Stimulated activated CD4-positive, alpha-beta T cell treated with anti-CD3 and anti-CD28 coated beads, Interleukin-15, amount 100 ng/mL, for 24 hours (primary cell): ENCODE measurements at places on chromosomes 7 and 10.

GRCh38 chr10:52215745-52216361, 98.2 kb upstream of the DKK1 start:
- DNase-seq, result peak; percentile 48

GRCh38 chr7:138338361-138338760, 121.7 kb upstream of the TRIM24 start:
- no peak for DNase-seq

- DNase-seq, result no peak
Observed at GRCh38 chr7:650339-651031, 76.0 kb upstream of the DNAAF5 start.

GRCh38 chr7:6614953-6615722, at the start of gene ZNF853:
Gene ZNF853 (plus strand): TSS chr7:6615610. CDS start chr7:6616175, 565 bp downstream.
- DNase-seq, result peak; percentile 31

DNA sequence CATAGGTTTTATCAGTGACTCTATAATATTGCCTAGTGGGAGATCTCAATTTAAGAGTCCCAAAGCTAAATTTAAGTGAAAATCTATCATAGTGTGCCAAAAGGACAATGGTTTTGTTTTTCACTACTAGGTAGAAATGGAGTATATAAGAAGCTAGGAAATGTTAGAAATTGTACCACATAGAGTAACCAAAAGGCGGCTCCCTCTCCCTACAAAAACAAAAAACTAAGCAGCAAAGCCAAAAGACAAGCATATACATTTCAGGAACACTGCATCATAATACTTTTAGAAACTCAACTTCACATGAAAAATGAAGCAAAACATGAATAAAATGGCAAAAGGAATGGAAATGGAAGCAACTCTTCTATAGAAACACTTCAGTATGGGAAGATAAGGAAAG, 271.6 kb downstream of the CACNA2D1 start:
- DNase-seq, result no peak

DNA sequence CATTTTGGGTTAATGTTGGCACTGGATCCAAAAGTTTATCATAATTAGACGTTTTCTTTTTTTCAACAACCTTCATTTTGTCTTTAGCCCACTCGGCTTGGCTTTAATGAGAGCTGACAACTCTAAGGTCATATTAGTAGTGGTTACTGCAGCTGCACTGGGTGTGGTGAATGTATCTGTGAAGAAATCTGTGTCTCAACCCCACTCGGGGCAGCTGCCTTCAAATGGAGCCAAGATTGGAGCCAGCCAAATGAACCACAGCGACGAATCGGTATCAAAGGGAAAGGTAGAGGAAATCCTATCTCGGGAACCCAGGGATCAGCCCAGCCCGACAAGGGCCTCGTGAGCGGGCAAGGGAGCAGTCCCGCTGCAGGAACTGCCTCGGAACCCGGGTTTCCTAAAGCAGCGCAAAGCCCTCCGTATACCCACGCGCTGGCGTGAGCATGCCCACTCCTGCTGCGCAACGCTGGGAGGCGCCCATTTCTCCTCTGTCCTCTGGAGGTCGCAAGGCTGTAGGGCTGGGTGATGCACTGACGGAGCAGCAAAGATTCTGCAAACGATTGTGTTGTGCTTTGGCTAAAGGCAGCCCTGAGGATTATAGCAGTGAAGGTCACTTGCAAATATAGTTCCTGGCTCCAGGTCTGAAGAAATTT, 98.7 kb upstream of the MBL2 start:
- no peak for DNase-seq

- no peak for DNase-seq
Observed at GRCh38 chr10:26566525-26567350, 128.6 kb downstream of the APBB1IP start.

- no peak for DNase-seq
Observed at GRCh38 chr10:132508581-132509443, 28.8 kb upstream of the INPP5A start.

DNA sequence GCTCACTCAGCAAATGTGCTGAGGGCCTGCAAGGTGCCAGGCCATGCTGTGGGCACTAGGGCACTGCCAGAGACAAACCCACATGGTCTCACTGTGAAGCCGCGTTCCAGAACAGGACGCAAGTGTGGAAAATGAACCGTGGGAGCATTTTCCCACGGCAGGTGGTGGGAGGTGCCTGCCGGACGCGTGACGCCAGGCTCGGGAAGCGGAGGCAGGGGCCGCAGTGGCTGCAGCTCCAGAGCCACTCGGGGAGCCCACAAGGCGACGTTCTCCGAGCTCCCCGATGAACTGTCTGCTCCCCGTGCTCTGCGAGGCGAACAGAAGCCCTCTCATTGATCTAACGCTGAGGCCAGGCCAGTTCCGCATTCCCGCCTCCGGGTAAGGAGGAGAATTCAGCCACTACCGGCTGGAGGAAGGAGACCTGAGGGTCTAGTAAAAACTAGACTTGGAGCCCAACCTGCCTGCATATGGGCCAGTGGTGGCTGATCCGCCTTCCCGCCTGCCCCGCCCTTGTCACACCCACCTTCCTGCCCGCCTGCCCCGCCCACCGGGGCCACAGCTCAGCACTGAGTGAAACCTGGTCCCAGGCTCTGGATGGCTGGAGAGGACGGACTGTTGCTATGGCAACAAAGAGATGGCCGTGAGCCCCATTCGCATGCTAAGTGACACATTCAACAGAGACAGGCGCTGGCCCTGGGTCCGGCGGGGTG, 13.1 kb downstream of the ADGRA1 start:
- peak; percentile 59 for DNase-seq

DNA sequence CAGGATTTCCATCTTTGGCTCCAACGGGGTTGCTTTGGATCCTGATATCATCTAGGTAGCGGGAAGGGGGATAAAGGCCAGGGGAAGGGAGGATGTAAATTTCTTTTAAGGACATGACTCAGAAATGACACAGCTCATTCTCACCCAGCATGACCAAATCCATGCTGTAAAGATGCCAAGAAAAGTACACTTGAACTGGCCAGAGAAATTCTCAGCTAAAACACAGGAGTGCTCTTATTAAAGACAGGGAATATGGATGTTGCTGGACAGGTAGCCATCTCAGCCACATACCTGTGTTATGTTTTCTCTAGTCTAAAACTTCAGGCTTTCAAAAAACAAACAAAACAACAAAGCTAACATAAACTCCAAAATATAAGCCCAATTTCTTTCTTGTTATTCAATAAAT, 68.3 kb downstream of the NAMPT start:
- no peak for DNase-seq

DNA sequence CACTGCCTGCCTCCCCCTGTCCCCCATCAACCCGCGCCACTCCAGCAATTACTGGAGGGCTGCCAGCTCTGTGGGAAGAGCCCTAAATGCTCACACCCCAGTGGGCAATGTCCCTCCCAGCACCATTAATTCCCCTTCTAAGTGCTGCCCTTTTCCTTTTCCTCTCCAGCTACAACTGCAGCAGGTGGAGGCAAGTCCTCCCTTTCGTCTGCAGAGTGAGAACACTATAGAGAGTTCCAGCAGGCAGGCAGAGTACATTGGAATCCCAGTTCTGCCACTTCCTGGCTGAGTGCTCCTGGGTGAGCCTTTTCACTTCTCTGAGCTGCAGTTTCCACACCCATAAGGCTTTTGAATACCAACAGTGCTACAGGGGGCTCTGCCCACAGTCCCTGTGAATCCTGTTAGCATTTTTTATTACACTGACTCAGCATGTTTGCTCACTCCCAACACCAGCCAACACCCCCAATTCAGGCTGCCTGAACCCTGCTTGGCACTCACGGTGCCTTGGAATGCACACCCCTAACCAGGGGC, 447.0 kb downstream of the GRID1 start:
- no peak for DNase-seq

DNA sequence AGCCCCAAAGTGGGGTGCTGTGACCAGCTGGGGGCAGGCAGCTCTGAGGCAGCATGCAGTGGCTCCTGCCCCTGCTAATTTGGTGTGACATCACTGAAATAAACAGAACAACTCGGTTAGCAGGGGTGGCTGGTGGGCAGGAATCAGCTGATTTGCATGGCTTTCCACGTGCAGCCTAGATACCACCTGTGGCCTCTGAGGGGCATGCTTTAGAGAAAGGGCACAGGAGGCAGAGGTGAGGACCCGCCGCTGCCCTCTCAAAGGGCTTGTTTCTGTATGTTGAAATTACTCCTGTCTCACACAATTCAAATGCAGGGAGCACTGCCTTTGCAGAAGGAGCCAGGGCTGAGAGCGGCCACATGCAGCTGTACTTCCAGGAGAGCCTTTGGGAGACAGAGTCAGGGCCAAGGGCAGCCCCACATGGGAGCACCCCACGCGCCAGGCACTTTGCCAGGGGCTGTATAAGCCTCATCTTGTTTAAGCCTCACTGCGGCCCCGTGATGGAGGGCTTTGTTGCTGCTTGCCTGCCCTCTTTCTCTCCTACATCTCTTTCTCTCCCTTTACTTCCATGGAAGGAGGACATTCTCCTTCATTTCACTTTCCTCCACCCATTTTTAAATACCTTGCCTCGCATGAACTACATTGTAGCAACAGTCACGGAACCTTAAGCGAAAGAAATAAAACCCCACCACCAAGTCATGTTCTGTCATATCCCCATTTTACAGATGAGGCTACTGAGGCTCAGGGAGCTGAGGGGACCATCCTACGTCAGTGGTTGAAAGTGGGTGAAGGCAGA, 137.7 kb downstream of the ZMIZ1 start:
- DNase-seq, result no peak

DNA sequence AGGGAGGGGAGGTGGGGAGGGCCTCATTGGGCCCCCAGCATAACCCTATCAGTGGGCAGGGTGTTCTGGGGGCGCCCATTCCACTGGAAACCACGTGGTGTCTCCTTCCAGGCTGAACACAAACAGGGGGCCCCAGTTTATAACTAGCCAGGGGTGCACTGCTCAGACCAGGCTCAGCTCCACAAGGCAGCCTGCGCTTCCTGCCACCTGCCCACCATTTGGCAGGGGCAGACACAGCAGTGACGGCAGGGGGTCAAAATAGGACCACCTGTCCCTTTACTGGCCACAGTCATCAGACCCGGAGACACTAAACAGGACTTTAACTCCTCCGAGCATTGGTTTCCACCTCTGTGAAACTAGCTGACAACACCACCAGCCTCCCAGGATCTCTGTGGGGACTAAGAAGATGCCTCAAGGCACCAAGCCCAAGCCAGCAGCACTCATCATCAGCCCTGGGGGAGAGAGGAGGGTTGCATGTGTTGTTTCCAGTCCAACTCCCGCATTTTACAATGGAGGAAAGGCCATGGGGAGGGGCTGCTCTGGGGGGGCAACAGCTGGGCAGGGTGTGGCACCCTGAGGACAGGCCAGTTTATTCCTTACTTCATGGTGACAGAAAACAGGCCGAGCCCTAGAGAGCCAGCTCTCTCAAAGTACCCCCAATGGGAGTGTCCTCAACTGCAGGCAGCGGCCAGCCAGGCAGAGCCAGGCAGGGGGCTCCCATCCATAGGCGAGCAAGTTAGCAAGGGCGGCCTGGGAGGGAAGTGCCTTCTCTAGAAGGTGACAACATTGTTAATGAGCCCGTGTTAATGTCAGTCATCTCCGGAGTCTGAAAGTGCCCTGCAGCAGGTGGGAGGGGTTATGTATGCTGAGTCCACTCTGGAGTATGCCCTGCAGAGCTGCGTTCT, 127.6 kb downstream of the TNS3 start:
- DNase-seq, result no peak

GRCh38 chr10:114429581-114430335, 25.5 kb upstream of the AFAP1L2 start:
- no peak for DNase-seq

DNA sequence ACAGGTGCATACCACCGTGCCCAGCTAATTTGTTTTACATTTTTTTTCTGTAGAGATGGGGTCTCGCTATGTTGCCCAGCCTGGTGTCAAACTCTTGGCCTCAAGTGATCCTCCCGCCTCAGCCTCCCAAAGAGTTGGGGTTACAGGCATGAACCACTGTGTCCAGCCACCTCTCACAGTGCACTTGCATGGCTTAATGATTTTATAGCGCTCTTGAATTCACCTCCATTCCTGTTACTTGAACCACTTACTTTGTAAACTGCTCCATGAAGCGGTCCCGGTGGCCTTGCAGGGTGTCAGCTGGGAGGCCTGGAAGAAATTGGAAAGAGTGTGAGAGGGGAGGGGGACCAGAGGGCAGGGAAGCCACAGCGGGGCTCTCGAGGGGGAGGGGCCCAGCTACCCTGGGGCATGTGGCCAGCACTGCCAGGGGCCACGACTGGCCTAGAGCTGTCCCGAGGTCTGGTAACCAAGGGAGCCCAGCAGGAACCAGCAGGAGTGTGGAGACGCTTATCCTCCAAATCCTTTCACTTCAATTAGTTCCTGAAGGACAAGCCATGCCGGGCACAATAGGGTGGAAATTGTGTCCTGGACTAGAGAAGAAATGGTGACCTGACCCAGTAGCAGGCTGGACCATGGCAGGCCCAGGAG, 76.0 kb downstream of the SPDYE5 start:
- no peak for DNase-seq

GRCh38 chr7:150875791-150876190, 23.5 kb downstream of the AOC1 start:
- DNase-seq, result no peak

GRCh38 chr7:49772916-49773217, 571 bp upstream of the VWC2 start:
- no peak for DNase-seq

- no peak for DNase-seq
Observed at GRCh38 chr7:137664846-137665245, 181.9 kb downstream of the DGKI start.

- DNase-seq, result no peak
Observed at GRCh38 chr7:22008087-22008486, 62.4 kb upstream of the CDCA7L start.

DNA sequence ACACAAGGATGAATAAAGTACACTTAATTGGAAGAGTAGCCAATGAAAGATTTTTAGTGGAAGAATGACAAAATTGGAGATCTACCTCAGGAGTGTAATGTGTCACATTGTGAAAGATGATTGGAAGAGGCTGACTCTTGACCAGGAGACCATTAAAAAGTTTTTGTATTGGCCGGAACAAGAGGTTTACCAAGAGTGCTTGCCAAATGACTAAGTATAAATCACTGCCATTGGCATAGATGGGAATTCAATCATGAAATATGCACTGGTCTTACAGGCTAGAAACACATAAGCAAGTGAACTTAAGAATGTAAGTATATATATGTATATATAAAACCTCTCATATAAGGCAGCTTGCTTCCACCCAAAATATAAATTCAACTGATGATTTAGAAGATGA, 58.7 kb upstream of the TFEC start:
- no peak for DNase-seq

GRCh38 chr10:116055252-116055916, 217.6 kb downstream of the GFRA1 start:
- no peak for DNase-seq

DNA sequence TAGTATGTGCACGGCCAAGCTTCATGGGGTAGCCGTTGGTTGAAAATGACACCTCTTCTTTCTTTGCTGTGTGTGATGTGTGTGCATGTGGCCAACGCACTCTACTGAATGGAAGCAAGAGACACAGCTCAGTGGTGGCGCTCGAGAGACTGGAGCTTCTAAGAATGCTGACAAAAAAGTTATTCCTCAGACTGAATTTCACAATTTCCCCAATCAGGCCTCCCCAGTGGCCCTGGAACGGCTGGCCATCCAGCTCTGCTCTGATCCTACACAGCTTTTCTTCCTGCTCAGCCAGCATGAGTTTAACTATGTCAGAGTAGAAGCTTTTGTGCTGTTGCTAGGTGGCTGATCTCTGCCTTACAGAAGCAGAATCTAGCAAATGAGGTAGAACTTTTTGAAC, 186.7 kb upstream of the PLXDC2 start:
- DNase-seq, result no peak

GRCh38 chr7:158366346-158366745, 221.3 kb downstream of the PTPRN2 start:
- no peak for DNase-seq

- no peak for DNase-seq
Observed at GRCh38 chr10:30057421-30057841, 2.0 kb downstream of the JCAD start.
